ENCODE measurements at places on chromosomes 1 and 21.

GRCh38 chr1:243844186-243844585, 5.9 kb downstream of the AKT3 start:
- DNase-seq: no peak

DNA sequence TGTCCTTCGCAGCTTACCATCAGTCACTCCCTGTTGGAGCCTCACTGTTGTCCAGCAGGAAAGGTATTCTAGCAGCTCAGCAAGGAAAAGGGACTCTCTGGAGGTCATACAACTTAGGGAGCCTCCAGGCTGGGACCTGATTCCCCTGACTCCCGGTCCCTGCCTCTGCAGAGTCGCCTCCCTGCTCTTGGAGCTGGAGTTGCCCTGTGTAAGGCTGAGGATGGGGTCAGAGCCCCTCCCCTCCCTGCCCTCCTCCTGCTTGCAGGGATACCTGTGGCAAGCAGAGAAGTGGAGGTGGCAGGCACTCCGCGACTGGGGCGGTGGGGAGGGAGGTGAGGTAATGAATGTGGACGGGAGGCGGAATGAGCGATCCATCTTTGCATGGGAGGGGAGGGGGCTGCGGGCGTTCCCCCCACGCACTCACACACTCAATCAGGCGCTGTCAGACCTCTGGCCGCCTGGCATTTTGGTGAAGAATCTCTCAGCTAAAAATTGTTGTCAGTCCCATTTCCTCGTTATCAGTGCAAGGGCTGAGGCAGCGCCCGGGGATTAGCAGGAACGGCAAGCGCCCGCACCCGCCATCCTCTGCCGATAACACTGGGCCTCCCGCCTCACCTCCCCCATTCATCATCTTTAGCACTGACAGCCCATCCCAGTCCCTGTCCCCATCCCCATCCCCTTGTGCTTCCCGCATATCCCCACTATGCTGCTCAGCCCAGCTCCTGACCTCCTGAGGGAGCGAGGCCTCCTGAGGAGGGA, 64.3 kb downstream of the TMEM53 start:
- DNase-seq: no peak

GRCh38 chr1:168824418-168825065, 95.5 kb upstream of the DPT start:
- DNase-seq: no peak

DNA sequence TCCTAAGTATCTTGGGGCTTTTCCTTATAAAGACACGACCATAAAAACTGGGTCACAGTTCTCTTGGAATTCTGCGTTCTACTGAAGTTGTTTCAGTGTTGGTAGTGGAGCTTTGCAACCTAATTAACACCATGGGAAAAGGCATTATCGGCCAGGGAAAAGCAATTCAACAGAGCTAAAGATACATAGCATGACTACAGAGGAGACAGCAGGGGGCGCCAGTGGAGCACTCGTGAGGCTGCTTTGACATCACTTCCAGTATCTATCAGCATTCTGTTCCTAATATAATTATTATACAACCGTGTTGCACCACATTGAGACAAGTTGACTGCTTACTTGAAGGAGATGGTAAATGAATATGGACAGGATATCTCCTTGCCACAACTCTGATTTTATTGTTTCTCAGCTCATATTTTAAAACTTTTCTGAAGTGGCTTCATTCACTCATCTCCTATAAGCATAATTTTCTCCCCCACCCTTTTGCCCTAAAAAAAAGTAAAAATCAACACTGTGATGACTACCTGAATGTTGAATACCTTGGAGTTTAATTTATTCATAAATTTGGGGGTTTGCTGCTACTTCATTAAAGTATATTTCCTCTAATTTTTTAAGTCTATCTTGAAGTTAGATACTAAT, 39.4 kb downstream of the ZP4 start:
- no peak for DNase-seq

DNA sequence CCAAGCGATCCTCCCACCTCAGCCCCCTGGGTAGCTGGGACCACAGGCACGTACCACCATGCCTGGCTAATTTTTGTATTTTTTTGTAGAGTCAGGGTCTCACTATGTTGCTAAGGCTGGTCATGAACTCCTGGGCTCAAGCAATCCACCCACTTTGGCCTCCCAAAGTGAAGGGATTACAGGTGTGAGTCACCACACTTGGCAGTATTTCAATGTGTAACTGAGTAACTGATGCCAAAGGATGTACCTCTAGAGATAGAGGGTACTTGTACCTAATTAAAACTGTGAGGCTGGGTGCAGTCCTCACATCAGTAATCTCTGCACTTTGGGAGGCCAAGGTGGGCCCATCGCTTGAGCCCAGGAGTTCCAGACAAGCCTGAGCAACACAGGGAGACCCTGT, 258.7 kb upstream of the DMRTA2 start:
- no peak for DNase-seq

GRCh38 chr1:23868557-23869016, 497 bp upstream of the FUCA1 start:
- no peak for DNase-seq

DNA sequence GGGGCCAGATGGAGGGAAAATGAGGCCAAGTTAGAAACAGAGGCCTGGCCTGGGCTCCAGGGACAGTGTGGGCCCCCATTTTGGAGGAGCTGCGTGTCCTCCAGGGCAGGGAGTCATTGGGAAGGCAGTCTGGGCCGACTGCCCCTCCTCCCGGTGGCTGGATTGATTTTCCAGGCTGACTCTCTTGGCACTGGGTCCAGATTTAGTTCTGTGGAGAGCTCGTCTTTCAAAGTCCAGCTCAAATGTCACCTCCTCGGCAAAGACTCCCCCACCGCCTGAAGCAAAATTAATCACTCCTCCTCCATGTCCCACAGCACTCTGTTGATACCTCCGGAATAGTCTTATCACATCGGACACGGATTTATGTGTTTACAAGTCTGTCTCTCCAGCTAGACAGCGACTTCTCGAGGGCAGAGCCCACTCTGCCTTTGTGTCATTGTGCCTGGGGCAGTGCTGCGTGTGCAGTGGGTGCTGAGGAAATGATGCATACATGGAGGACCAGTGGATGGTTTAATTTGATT, 175.1 kb downstream of the CAMTA1 start:
- DNase-seq: no peak

DNA sequence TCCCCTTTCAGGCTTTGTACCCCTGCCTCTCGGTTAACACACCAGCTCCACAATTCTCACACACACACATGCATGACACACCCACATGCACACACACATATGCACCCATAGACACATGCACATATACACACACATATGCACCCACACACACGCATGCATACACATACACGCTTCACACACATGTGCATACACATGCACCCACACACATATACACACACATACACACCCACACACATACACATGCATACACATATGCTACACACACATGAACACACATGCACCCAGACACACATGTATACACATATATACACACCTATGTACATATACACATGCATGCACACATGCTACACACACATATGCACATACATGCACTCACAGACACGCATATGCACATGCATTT, 61.7 kb upstream of the SLC25A33 start:
- DNase-seq: no peak

DNA sequence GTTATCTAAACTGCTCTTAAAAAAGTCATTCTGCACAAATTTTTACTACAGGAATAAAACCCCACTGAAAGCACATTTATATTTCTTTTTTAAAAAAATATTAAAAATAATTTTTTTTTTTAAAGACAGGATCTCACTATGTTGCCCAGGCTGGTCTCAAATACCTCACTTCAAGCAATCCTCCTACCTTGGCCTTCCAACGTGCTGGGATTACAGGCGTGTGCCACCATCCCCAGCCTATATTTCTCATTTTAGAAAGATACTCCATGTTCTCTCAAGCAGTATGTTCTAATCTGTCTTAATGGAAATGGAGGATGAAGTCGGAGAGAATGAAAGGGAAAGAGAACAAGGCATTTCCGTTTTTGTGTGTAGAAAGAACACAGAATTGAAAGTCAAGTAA, 17.1 kb downstream of the USP24 start:
- no peak for DNase-seq

Measured in T-helper 9 cell (primary cell).